Lung (tissue), 17 donors: ENCODE measurements at places on chromosomes 5 and 9.

DNA sequence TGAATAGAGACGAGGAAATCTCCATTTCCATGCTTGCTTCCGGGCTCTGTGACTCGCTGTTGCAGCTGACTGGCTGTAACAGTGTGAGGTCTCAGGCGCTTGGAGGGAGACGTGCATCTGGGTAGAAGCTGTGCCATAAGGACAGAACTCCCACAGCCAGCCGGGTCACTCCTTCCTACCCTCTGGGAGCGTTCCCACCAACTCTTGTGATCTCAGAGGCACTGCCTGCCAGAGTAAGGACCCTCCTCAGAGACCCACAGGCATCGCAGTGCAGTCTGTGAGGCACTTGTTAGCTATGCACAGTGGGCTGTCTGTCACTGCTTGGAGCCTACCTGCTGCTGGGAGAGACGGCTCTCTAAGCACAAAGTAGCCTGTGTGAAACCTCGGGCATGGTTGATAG, 203.4 kb upstream of the SEMA6A start:
- DNase-seq, result peak; percentile 79

GRCh38 chr9:133854765-133855164, 116.6 kb upstream of the SARDH start:
- DNase-seq, result no peak

DNA sequence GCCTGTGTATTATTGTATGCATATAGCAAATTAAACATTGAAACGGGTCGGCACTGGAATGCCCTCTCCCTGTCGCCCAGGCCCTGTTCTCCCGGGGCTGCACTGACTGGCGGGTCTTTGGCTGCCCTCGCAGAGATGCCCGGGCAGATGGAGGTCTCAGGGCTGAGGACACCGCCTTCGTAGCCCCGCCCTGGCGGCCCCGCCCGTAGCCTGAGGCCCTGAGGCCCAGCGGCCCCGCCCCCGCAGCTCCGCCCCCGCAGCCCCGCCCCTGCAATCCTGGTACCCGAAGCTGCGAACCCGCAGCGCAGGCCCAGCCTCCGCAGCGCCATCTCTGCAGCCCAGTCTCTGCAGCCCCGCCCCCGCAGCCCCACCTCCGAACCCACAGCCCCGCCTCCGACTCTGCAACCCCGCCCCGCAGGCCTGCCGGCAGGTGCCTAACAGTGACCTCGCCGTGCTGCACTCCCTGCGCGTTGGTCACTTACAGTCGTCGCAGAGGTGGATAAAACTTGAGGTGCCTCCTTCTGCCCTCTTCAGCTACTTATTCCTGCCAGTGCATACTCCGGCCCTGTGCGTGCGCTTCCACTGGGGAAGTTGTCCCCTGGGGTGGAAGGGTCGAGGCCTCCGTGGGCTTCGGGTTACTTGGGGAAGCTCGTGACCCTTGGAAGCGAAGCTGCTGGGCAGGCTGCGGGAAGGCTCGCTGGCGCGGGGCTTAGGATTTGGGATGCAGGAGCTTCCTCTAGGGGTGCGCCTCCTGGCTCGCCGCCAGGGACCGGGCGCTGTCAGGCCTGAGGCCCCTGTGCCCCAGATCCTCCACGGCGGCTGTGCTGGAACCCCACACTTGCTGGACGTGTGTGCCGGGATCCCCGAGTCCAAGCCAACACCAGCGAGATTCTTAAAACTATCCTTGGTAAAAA, 72.3 kb downstream of the ICE1 start:
- DNase-seq, result peak; percentile 15

GRCh38 chr9:76581731-76582130, 122.7 kb downstream of the GCNT1 start:
- no peak for DNase-seq

DNA sequence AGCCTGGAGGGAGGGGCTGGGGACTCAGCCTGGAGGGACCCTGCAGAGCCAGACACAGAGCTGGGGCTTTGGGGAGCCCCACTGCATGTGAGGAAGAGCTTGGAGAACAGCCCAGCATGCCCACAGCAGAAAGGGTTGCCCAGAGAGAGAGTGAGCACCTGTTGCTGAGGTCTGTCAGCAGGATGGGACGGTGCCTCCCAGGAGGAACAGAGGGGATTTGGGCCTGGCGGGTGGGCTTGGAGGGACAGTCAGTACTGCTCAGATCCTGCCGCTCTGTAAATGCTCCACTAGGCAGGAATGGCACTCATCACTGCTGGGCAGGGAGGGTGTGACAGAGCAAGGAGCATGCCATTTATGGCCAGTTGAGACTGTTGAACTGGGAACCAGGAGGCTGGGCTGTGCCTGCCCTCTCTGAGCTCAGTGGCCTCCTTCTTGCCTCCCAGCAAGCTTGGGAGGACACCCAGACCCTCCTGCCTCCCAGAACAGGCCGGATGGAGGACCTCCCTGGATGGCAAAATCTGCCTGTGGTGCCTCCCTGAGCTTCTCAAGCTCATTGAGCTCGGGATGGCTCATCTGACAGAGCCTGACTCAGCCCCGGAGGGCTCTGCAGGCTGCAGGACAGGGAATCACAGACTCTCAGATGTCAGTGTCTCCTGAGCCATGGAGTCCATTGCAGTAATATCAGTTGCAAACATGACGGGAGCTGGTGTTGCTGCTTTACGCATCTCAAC, 786 bp upstream of the HRCT1 start:
- DNase-seq, result no peak
